ENCODE measurements at places on chromosomes 1 and 21.

DNA sequence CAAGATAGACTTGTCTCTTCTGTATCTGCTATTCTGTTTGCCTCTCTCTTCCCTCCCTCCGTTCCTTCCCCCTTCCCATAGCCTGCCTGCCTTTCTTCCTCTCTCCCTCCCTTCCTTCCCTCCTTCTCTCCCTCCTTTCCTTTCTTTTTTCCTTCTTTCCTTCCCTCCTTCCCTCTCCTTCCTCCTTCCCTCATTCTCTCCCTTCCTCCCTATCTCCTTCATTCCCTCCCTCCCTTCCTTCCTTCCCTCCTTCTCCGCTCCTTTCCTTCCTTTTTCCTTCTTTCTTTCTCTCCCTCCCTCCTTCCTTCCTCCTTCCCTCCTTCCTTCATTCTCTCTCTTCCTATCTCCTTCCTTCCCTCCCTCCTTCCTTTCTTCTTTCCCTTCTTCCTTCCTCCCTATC, 944 bp downstream of the AADACL4 start:
- no peak for DNase-seq

DNA sequence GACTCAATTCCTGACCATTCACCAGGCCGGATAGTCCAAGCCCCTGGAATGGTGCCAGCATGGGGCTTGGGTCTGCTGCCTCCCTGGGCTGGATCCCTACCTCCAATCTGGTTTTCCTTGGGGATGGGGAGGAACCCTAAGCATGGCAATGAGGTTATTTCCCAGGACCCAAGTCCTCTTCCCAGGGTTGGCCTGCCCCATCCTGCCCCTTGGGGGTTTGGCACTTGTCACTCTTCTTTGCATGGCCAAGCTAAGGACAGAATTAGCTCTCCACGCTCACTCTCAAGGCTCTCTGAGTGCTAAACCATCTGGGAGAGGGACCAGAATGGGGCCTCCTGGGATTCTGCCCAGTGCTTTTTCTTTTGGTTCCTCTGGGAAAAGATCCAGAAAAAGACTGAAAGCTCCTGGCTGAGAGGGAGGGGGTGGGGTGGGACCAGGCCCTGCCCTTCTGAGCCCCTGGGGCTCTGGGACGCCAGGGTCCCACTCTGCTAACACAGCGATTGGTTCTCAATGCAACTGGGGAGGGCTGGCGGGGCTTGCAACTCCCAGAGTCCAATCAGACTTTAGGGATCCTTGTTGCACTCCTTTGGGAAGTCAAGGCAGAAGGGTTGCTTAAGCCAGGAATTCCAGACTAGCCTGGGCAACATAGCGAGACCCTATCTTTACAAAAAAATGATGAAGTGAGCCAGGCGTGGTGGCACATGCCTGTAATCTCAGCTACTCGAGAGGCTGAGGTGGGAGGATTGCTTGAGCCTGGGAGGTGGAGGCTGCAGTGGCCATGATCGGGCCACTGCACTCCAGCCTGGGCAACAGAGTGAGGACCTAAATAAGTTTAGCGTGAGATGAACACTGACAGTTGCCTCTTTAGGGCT, 52.7 kb downstream of the DHRS3 start:
- no peak for DNase-seq

DNA sequence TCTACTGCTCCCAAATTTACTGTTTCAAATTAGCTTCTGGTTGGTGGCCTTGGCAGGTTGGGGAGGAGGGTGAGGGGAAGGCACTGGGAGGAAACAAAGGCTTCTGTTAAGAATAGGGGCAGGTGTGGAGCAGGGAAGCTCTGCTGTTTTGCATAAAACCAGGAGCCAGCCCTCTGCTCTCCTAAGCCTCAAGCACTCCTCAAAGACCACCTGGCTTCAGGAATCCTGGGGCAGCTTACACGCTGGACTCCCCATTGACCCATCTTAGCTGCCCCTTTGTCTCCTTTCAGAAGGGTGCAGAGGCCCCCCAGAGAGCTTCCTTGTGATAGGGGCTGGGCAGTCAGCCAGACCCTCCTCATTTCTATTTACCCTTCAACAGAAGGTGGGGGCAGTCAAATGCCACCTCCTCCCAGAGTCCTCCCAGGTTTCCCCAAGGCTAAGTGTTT, 11.5 kb upstream of the DHRS3 start:
- DNase-seq, result no peak

DNA sequence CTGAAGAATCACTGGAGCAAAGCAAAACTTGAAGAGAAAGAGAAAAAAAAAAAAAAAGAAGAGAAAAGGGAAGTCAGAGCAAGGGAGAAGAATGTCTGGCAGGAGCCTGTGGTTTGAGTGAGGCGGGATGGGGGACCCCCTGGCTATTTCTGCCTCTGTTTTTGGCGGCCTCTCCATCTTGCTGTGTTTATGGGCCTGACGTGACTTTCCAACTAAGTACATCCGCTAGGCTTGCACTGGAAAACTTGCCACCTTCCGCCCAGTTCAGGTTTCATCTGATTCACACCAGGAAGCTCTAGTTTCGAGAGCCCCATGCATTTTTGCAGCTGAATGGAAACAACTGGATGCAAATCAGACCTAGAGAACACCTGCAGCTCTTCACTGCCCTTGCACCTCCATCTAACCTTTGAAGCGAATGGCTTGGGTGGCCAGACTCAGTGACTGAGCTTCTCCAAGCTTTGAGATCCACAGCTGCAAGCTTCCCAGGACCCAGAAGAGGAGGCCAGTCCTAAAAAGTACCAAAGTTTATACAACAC, 28.0 kb downstream of the TBX15 start:
- no peak for DNase-seq
